Stimulated activated CD4-positive, alpha-beta T cell treated with anti-CD3 and anti-CD28 coated beads, Interleukin-15, amount 100 ng/mL, for 1 hour (primary cell): ENCODE measurements at places on chromosomes 4 and X.

DNA sequence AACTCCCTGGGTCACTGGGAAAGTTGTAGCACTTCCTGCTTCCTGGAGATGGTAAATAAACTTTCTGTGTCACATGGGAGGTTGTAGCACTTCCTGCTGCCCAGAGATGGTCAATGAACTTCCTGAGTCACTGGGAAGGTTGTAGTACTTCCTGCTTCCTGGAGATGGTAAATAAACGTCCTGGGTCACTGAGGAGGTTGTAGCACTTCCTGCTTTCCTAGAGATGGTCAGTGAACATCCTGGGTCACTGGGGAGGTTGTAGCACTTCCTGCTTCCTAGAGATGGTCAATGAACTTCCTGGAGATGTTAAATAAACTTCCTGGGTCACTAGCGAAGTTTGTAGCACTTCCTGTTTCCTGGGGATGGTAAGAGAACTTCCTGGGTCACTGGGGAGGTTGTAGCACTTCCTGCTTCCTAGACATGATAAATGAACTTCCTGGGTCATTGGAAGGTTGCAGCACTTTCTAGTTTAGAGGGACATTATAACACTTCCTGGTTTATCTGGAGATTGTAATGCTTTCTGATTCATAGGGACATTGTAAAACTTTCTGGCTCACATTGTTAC lies 62.3 kb upstream of the CD99 start:
- DNase-seq, result no peak

DNA sequence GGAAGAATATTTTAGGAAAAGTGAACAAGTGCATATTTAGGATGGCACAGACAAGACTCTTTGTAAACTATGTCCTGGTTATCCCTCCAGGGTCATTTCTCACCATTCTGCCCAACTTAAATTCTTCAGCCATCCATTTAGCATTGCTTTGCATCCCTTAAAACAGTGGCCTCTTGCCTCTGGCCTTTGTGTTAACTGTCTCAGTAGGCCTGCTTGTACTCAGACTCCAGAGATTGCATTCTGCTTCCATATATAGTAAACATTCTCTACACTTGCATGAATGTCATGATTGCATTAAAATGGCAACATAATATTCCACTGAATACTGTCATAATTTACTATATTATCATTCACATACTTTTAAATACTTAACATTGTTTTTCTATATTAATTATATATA lies 43.2 kb downstream of the NR3C2 start:
- no peak for DNase-seq

- no peak for DNase-seq
Measured at GRCh38 chr4:8391972-8392371, 48.6 kb downstream of the ACOX3 start.

DNA sequence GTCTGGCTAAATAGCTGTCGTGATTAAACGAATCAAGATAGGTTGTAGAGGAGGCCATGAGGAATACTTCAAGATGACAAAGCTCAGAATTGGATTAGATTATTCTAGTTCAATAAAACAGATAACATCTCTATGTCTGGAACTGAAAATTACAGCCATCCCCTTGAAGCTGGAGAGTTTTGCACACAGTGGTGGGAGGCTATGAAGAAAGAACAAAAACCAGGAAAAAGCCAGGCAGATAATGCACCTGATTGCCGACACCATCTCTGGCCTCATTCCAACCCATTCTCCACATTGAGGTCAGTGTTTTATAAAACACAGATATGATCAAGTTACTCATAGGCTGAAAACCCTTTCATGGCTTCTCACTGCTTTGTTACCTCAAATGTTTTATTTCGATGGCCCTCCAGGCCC lies 188.3 kb downstream of the RASL11B start:
- DNase-seq, result no peak

GRCh38 chr4:7861440-7861881 lies 78.2 kb downstream of the AFAP1 start:
- DNase-seq, result no peak

GRCh38 chr4:72902354-72902753 lies 167.2 kb downstream of the COX18 start:
- no peak for DNase-seq

GRCh38 chrX:33906971-33907370 lies 225.1 kb downstream of the FAM47A start:
- no peak for DNase-seq

GRCh38 chrX:107712231-107713202 lies 63.1 kb downstream of the TSC22D3 start:
- no peak for DNase-seq

- no peak for DNase-seq
Measured at GRCh38 chrX:124289443-124289842, 43.0 kb upstream of the TEX13D start.

GRCh38 chr4:3231471-3231870 lies 17.5 kb upstream of the MSANTD1 start:
- DNase-seq, result no peak

- DNase-seq, result no peak
Measured at GRCh38 chr4:112234952-112235609, 3.5 kb downstream of the AP1AR start.

GRCh38 chr4:71497078-71497477 lies 158.3 kb downstream of the SLC4A4 start:
- DNase-seq, result no peak

GRCh38 chrX:27254656-27255055 lies 208.5 kb downstream of the PPP4R3C start:
- no peak for DNase-seq

DNA sequence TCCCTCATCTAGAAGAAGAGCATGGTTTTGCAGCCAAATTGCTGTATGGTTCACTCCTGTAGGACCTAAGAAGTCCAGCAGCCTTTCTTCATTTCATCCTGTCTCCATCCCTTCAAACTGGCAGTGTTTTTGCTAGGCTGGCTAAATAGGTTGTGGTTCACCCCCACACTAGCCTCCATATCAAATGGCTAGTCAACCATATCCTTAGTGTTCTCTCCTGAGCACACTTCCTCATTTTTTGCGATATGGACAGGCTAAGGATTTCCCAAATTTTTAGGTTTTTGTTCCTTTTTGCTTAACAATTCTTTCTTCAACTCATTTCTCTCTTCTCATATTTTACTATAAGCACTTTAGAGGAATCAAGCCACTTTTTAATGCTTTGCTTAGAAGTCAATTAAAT lies 98.8 kb upstream of the NOCT start:
- no peak for DNase-seq
